Activated naive CD8-positive, alpha-beta T cell treated with anti-CD3 and anti-CD28 coated beads for 36 hours (primary cell): ENCODE measurements at places on chromosomes 5 and 9.

- no peak for DNase-seq
These were observed 146.5 kb upstream of the TLX3 start for GRCh38 chr5:171162596-171162995.

- no peak for DNase-seq
These were observed 129.1 kb upstream of the MEF2C start for GRCh38 chr5:89011778-89012711.

DNA sequence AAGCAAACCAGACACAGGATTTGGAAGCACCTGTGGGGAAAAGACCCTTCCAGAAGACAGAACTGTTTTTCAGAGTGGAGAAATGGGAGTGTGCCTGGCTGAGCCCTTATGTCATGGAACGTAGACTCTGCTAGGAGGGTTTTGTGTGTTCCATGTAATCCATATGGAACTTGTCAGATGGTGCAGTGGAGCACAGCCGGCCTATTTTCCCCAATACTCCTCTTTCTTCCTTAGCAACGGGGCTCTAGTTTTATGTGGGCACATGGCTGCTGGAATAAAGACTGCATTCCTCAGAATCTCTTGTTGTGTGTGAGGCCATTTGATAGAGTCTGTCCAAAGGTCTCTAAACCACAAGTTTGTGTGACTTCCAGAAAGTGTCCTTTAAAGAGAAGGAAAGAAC, 284.0 kb downstream of the DRD1 start:
- DNase-seq = no peak

- DNase-seq = no peak
These were observed 21.7 kb downstream of the GPRIN1 start for GRCh38 chr5:176588297-176588696.

DNA sequence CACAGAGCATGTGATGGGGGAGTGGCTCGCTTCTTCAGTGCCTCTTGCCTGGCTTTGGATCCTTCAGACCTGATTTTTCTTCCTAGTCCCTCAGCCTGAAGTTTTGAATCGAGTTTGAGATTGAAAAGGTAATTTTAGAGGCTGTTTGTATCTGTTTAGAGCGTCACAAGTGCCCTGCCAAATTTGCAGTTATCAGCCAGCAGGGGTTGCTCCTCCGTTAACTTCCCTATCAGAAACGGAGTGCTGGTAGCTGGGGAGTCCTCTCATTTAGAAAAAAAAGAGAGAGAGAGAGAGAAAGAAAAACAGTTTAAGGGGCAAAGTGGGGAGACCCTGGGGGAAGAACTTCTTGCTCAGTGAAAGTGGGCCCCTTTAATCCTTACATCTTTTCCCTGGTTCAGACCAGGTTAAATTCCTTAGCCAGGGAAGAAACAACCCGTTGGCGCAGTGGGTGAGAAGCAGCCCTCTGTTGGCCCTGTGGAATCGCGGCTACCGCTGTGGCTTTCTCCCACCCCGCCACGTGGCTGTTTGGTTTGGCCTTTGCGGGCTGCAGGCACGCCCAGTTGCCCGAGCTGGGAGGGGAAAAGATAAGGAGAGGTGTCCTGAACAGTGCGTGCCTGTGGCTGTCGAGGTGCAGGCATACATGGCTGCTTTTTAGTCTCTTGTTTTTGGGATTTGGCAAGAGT, 576.7 kb upstream of the ACO1 start:
- DNase-seq = no peak

DNA sequence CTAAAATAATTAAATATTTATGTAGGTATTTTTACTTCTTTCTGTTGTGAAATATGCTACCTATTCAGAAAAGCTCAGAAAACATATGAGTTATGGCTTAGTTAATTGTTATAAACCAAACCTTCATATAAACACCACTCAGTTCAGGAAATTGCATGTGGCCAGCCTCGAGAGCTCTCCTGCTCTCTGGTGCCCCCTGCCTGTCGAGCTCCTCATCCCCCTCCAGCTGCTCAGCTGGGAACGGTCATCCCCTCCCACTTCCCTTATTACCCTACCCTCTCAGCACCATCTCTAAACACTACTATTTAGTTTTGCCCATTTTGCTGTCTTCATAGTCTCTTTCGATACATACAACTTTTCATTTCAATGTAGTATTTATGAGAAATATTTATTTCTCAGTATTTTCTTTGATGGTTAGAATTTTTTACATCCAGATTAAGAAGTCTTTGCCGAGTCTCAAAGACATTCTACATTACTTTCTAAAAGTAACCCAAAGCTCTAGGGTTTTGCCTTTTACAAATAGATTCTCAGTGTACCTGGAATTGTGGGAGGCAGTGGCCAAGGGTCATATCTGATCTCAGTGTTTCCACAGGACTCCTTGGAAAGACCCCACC, 51.2 kb upstream of the SEMA4D start:
- peak; percentile 82 for DNase-seq

- DNase-seq = peak; percentile 45
These were observed 48.7 kb upstream of the C5orf58 start for GRCh38 chr5:170183816-170184687.

DNA sequence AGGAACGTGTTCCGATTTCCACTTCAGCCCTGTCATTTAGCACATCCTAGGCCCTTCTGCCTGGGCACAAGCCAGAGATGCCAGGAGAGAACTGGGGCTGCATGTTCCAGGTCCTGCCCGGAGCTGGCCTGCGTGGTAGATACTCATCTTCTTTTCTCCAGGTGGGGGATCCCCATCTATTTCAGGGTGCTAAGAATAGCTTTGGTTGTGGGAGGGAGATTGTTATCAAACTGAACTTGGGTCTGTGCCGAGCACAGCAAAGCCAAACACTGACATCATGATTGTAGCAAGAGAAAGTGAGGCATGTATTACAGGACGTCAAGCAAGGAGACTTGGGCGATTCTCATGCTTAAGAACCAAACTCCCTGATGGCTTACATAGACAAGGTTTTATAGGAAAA, 18.2 kb downstream of the C9orf153 start:
- no peak for DNase-seq

DNA sequence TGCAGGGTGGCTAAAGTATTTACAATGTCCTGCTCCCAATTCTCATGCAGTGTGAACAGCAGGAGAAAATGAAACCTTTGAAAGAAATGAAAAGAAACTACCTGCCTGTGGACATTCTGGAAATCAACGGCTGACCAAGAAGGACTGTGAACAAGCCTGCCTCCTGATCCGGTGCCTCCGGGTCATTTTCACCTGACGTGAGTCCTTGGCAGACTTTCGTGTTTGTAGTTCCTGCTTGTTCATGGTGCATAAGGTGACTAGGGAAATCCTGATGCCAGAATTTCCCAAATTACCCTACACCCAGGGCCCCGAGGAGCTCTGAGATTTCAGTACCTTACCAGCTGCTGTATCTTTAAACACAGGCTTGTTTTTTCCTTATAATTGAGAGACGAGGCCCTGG, 317.5 kb downstream of the TLE1 start:
- no peak for DNase-seq

DNA sequence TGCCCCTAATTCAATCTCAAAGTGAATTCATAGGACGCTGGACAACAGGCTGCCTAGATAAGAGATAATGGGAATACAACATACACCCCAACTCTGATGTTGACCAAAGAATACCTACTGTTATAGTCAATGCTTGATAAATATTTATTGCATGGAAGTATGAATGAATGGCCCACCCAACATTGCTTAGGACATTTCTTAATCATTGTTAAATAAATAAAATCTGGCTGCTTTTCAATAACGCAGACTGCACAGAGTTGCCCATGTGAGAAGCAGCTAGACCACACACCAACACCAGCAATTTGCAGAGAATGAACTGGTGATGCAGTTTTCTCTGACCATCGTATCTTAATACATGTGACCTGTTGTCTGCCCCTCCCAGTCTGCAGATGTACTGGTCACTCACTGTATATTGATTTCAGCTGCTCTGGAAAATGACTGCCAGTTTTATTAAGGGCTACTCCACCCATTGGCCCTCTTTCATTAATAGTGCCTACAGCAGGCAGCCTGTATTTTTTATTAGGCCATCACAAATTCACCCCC, 236.2 kb upstream of the WWC1 start:
- DNase-seq = no peak

DNA sequence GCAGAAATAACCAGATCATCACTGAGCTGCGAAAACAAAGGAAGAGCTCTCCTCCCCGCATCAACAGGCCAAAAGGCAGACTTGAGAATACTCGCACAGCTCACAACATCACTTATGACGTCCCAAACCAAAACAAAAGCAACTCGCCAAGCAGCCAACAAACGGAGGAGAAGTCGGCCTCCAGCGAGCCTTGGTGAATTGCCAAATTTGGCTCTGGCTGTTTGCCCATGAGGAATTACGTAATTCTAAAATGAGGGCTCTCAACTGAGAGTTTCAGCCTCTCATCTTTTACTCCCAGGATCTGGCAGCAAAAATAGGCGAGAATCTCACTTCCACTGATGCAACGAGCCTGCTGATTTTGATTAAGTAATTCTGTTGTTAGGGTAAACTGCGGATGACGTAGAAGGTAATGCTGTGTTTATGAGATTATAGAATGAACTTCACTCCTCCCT, 51.7 kb upstream of the SEMA6A start:
- DNase-seq = no peak

- no peak for DNase-seq
These were observed 106.7 kb downstream of the INSYN2B start for GRCh38 chr5:169873642-169874041.

DNA sequence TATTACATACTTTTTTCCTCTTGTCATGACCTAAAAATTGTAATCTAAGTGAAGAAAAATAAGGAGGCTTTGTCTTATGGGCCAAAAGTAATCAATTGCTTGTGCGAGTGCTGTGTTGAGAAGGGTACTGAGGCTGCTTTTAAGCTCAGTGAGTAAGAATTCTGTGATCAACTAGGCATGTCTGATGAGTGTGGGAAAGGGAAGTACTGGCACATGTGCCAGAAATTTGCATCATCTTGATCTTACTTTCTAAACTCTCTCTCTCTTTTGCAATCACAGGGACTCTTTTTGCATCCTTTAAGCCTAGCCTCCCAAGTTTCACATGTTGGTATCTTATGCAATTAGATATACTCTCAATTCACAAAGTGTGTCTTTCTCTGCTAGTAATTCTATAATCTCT, 329.9 kb downstream of the KIF4B start:
- no peak for DNase-seq

DNA sequence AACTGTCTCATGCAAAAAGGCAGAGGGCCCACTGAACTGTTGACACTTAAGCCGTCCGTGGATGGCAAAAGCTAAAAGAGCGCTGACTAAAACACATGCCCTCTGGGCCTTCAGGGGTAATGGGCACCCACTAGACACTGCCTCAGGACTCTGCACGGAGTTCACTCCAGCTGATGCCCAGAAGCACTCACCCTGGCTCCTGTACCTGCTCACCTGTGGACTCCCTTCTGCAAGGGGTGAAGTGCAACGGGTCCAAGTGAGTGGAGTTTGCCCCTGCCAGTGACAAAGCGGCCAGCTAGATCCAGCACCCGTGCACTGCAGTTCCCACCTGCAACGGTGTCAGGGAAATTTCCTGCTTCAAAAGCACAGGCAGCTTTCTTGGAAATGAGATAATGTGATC, 50.2 kb downstream of the SLC1A1 start:
- no peak for DNase-seq

GRCh38 chr5:59684388-59685190, 208.9 kb downstream of the PDE4D start:
- DNase-seq = no peak

DNA sequence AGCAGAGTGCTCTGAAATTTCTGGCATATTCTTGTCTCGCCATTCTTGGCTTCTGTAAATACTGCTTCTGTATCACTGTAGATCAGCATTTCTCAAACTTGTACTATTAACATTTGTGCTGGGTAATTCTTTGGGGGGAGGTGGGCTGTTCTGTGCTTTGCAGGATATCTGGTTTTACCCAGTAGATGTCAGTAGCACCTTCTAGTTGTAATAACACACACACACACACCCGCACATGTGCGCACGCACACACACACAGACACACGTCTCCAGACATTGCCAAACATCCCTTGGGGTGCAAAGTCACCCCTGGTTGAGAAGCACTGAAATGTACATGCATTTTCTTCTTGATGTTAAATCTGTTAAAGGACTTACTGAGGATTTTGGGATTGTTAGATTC, 304.1 kb downstream of the MAT2B start:
- no peak for DNase-seq

DNA sequence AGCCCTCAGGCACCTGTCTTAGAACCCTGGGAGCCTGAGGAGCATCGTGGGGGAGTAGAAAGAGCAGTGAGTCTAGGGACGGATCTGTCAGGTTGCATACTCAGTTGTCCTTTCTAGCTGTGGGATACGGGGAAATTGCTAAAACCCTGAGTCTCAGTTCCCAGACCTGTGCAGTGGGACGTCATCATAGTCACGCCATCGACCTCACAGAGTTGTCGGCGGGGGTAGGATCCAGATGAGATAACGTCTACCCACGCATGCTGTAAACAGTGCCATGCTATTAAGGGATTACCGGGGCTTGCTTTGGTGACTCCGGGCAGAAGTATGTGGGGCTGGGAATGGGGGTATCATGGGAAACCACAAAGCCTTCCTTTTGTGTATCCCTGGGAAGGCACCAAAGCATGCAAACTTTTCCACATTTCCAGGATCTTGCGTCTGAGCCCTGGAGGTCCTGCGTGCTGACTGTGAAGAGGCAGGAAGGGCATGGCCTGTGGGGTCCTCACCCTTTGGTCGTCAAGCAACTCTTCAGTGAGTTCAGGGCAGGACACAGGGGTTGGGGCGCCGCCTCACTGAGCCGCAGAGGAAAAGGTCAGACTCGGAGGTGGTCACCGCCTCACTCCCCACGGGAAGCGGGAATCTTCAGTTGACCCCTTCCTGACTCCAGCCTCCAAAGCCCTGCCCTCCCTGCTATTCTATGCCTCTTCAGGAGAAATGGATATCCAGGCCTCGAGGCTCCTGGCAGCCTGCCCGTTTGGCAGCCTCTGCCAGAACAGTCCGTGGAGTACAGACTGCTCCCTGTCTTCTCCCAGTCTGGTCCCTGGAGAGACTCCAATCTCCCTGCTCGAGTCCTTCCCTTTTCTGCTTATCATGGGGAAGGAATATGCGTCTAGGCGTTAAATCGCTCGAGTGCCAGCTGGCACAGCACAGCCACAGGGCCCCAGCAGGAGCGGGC, 186.8 kb upstream of the KLF9 start:
- DNase-seq = no peak

DNA sequence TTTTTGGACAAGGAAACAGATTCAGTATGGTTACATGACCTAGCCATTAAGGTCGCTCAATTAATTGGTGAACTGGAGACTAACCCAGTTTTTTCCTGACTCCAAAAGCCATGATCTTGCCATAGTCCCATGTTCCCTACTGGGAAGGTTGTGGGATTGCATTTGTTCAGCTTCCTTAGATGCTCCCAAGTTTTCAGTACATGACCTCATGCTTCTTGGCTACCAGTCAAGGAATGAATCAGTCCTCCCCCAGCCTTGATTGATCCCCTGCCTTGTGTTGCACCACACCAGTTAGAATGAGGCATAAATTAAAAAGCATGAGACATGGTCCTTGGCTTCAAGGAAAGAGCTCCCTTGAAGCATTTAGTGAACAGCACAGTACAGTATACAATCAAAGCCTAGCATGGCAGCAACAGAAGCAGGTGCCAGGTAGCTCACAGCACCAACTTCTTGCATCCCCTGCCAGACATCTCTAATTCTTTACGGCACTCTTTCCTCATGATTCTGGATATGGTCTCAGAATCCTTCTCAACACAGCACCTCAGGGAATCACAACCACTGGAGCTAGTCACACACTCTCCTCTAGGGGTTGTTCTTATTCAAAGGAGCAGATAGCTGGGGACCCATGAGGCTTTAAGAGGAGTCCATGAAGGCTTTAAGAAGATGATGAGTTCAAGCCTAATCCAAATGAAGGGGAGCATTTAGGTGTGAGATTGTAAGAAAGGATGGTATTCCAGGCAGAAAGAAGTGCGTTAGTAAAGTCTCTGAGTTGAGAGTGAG, 295.5 kb upstream of the CLINT1 start:
- no peak for DNase-seq
